ENCODE measurements at places on chromosomes 6 and 20. TPM values are rescaled to one million over a fixed set of nuclear protein-coding genes. Genes with fewer than 3 reads are reported as not detected.

Gene OXT
- total RNA-seq = not detected

DNA sequence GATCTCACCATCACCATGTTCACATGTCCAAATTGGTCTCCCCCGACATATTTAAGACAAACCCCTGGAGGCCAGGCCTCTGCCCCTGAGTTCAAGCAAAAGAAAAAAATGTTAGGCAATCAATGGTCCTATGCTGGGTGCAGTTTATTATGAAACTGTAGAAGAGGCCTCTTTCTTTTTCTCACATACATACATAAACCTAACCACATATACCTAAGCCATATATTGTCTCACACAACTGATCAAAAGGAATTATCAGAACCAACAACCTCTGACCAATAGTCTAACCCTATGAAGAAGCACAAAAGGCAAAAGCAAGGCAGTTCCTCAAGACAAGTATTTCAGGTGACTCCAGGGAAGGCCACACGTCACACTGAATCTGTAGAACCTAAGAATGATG, 49.9 kb downstream of the ILRUN start:
- no peak for DNase-seq

DNA sequence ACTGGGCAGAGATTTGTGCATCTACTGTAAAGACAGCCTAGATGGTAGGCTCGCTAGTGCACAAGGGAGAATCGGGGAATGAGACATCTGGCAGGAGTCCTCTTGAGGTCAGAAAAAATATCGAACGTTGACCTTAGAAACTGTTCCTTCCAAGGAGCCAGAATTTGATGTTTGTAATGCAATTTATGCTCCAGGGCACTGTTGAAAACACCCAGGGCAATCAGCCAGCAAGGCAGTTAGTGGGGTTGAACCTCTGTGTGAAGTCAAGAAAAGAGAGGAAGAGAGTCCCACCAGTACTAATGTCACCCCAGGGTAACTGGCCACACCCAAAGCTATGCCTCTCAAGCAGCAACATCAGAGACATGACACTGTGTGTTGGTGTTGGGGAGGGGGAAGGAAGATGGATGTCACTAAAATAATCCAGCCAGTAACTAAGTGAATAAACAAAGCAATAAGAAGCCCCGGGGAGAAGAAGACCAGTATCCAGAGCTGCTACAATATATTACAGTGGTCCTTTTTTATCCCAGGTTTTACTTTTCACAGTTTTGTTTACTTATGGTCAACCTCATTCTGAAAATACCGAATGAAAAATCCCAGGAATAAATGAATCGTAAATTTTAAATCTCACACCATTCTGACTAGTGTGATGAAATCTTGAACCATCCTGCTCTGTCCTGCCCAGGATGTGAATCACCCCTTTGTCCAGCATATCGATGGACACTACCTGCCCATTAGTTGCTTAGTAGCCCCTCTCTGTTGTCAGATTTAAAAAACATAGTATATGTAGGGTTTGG, 32.9 kb upstream of the PDE10A start:
- DNase-seq = no peak

- no peak for DNase-seq
Measured at GRCh38 chr6:89487864-89488263, 54.9 kb downstream of the ANKRD6 start.

DNA sequence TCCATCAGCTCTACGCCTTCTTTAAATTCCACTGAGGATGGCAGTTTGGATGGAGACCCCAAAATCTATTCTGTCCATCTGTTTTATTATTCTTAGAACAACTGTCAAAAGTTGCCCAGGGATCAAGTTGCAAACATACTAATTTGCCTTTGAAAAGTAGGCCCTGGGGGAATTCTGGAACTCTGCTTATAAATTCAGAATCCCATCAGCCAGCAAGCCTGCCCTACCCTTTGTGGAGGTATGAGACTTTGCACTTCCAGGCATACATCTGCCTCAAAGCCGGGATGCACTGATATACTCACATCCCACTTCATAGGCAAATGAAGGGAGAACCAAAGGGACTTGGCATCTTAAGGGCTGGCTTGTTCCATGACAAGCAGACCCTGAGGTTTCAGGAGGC, 93.6 kb downstream of the INSM1 start:
- DNase-seq = no peak

Gene MUCL3
- total RNA-seq = not detected

GRCh38 chr6:136945711-136946121, 23.6 kb downstream of the SLC35D3 start:
- no peak for DNase-seq

- no peak for DNase-seq
Measured at GRCh38 chr20:45817376-45818194, 5.1 kb downstream of the UBE2C start.

- no peak for DNase-seq
Measured at GRCh38 chr6:82861121-82861520, 204.5 kb downstream of the UBE3D start.

- no peak for DNase-seq
Measured at GRCh38 chr20:49409302-49409974, 73.0 kb downstream of the KCNB1 start.

GRCh38 chr6:5190507-5190906, 70.2 kb downstream of the LYRM4 start:
- DNase-seq = peak; percentile 57

GRCh38 chr6:63886341-63886740, 250.7 kb downstream of the PHF3 start:
- DNase-seq = no peak

DNA sequence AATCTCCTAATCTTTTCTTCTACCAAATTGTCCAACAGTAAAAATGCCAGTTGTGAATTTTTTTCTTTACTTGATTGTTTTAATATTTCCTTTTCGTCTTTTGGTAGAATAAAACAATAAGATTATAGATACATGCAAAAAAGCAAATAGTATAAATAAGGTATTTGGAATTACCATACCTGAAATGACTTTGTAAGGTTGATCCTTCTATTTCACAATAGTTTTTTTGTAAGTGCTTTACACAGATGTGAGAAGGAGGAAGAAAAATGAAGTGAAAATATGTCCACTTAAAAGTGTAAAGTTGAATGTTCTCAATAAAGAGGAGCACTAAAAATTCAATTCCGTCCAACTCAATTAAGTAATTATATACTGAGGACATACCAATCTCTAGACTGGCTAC, 457.6 kb downstream of the UTRN start:
- no peak for DNase-seq

- DNase-seq = no peak
Measured at GRCh38 chr6:167690931-167691330, 135.8 kb upstream of the AFDN start.

Measured in glomerular endothelial cell (primary cell).